ENCODE measurements at places on chromosomes 4 and X.

DNA sequence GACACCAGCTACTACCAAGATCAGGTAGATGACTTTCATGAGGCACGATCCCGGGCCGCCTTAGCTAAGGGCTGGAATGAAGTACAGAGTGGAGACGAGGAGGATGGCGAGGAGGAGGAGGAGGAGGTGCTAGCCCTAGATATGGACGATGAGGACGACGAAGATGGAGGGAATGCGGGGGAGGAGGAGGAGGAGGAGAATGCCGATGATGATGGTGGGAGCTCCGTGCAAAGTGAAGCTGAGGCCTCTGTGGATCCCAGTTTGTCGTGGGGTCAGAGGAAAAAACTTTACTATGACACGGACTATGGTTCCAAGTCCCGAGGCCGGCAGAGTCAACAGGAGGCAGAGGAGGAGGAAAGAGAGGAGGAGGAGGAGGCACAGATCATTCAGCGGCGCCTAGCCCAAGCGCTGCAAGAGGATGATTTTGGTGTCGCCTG, 481 bp downstream of the UTP3 start:
- no peak for DNase-seq

DNA sequence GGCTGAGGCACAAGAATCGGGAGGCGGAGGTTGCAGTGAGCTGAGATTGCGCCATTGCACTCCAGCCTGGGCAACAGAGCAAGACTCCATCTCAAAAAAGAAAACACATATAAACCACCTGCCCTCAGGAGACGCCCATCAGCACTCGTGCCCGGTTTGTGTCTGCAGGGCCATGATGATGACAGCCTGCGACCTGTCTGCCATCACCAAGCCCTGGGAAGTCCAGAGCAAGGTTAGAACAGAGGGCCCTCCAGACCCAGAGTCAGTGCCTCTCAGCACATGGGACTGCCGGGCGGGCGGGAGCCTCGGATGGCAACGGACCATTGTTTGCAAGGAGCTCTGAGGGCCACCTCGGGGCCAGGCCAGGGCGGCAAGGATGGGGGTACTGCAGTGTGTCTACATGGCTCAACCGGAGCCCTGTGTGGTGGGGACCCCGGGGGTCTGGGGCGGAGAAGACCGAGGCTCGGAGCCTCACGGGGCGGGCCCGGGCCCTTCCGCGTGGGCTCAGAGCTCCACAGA, 9.3 kb downstream of the ATP5ME start:
- DNase-seq, result no peak

DNA sequence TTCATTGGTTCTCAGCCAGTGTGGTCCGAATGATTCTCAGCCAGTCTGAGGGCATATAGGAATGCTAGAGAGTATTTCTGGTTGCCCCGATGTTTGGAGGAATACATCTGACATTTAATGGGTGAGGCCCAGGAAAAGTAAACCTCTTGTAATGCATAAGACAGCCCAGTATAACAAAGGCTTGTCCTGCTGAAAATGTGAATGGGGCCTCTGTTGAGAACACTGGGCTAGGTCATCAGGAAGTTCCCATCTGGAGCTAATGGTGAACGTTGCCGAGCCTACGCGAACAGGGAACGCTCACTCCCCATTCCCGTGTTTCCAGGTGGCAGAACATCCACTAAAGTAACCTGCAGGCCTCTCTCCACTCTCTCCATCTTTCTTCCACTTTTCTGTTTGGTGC, 132.0 kb upstream of the CLNK start:
- DNase-seq, result no peak

DNA sequence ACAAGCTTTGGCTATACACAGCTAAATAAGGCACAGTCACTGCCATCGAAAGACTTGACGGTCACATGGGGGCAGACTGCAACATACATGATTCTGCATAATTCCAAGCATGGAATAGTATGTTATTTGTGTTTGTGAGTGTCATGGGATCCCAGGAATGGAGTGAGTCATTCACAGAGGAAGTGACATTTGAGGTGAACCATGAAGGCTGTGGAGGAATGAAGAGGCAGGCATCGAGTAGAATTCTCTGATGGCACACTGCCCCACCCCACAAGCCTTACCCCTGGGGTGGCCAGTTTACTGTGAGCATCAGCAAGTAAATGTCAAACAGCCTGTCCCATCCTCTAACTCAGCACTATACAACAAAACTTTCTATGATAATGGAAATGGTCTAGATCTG, 619.7 kb downstream of the MID1IP1 start:
- no peak for DNase-seq

DNA sequence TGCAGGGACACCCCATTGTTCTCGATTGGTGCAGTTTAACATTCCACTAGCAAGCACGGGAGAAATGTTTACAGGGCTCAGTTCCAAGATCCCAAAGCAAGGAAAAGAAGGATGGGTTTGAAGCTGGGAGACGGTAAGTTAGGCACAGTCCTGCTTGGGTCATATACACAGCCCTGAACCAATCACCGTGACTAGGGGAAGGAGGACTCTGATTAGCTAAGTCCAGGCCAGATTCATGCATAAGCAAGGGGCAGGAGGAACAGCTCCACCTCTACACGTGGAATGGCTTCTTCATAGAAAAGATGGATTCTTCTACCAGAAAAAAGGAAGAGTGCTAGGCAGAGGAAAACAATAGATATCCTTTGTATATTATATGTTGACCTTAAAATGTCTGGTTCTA, 11.0 kb upstream of the EXOC1L start:
- DNase-seq, result no peak

GRCh38 chr4:138756519-138756918, 259.1 kb upstream of the NOCT start:
- no peak for DNase-seq

- no peak for DNase-seq
These were observed 42.9 kb upstream of the DDX60 start for GRCh38 chr4:168361365-168362024.

DNA sequence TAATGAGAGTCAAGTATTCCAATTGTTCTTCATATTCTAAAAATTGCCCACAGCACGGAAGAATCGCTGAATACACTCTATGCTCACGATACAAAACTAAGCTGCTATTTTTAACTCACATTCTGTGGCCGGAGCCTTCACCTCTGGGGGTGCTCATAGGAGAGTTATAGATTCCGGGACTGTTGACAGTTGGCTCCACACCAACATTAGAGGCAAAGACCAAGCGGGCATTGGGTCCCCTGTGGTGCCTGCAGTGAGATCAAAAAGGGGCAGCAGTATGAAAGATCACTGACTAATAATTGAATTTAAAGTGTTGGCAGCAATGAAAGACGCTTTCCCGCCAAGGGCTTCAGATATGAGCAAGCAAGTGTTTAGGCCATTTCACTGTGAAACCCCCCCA, 146.0 kb downstream of the TMEM144 start:
- DNase-seq, result no peak

GRCh38 chr4:181611946-181612600, 631.1 kb upstream of the TENM3 start:
- no peak for DNase-seq

DNA sequence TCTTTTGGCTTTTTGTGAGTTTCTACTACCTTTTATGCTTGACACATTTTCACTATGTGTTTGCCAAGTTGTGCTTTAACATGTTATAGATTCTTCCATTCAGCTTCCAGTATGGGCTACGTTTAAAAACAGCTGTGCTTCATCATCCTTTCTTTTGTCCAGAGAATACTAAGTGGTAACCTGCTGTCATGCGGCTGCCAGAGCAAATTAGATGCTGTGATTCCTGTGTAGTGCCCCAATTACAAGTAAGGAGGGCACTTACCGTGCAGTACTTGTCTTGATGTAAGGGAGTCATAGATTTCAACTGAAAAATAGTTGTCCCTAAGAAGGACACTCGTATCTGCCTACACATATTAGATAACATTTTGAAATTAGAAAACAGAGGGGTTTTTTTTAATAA, 531.8 kb upstream of the GALNTL6 start:
- DNase-seq, result no peak

GRCh38 chrX:49147936-49148335, 14.6 kb upstream of the MAGIX start:
- no peak for DNase-seq

DNA sequence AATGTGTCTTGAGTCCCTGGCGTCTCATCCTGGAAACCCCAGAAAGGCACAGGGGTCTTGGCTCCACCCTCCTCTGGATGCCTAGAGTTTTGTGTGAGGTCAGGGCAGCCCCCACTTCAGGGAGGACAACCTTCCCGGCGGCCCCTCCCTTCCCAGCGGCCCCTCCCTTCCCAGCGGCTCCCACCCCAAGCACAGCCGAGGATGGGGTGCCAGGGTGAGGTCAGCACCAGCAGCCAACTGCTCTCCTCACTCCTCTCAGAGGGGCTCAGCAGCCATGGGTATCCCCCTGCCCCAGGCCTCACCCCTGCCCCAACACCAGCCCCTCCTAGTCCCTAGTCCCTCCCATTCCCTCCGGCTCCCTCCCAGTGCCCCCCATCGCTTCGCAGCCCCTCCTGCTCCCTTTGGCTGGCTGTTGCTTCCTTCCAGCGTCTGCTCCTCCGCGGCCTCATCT, 17.4 kb downstream of the DGKQ start:
- DNase-seq, result no peak

GRCh38 chr4:122331195-122331594, 47.6 kb upstream of the ADAD1 start:
- no peak for DNase-seq

GRCh38 chr4:184662236-184662635, 12.7 kb downstream of the PRIMPOL start:
- no peak for DNase-seq

DNA sequence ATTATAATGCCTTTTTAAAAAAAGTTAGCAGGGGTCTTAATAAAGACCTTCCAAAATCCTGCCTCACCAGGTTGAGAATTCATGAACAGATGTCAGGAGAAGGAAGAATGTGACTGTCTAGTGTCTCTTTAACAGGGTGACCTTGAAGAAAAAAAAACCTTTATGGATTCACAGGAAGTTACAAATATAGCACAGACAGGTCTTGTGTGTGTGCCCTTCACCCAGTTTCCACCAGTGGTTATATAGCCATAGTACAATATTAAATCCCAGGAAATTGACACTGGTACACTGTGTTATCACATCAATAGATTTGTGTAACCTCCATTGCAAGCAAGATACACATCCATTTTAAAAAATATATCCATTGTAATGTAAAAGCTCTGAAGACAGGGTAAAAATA, 43.7 kb downstream of the HADH start:
- DNase-seq, result no peak

GRCh38 chr4:98474408-98474844, 184.0 kb downstream of the TSPAN5 start:
- DNase-seq, result no peak

GRCh38 chr4:145785391-145786008, 105.6 kb downstream of the C4orf51 start:
- no peak for DNase-seq

- DNase-seq, result no peak
These were observed 6.9 kb upstream of the PARM1 start for GRCh38 chr4:74926007-74926406.

GRCh38 chr4:126851391-126851790, 781.4 kb upstream of the INTU start:
- no peak for DNase-seq

- DNase-seq, result no peak
These were observed 51.3 kb upstream of the NPNT start for GRCh38 chr4:105843941-105844340.

GRCh38 chr4:76571274-76571673, 136.2 kb downstream of the SHROOM3 start:
- DNase-seq, result no peak

- DNase-seq, result no peak
These were observed 962.6 kb downstream of the PCDH7 start for GRCh38 chr4:31682796-31683195.

DNA sequence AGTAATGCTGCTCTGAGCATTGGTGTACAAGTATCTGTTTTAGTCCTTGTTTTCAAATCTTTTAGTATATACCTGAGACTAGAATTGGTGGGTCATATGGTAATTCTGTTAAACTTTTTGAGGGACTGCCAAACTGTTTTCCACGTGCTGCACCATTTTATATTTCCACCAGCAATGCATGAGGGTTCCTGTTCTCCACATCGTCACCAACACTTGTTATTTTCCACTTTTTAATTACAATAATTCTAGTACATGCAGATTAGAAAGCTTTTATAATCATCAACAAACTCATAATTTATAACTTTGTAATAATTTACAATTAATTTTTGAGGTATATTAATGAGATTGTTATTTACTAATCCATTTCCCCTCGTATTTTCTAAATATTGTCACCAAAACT, 79.4 kb downstream of the CEP135 start:
- DNase-seq, result no peak

GRCh38 chrX:68183612-68184214, 249.6 kb downstream of the OPHN1 start:
- DNase-seq, result no peak

DNA sequence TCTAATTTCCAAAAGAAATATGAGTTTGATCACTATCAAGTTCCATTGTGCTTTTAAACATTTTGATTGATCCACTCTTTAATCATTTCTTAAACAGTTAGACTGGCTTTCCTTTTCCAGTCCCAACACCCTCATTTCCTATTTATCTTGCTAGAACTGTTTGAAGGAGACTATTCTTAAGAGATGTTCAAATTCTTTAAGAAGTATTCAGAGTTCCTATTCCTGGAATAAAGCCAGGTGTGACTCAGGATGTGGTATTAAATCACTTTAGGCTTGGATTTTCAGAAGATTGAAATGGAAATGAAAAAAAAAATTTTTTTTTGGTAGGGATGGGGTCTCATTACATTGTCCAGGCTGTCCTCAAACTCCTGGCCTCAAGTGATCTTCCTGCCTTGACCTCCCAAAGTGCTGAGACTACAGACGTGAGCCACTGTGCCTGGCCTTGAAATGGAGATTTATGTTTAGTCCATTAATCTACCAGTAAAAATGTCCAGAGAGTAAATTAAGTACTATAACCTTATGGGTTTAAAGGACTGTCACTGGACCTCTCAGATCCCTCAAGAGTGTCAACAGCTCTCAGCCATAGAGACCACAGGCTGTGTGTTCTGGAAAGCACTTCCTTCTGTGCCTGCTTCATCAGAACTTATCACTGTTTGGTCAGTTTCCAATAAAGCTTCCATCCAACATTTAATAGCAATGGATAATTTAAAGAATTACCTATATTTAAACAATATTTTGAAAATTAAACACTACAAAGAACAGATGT, 90.7 kb downstream of the CDS1 start:
- DNase-seq, result no peak

GRCh38 chr4:144808034-144808433, 162.1 kb downstream of the HHIP start:
- no peak for DNase-seq

- no peak for DNase-seq
These were observed 98.2 kb downstream of the HS6ST2 start for GRCh38 chrX:132860200-132860599.

DNA sequence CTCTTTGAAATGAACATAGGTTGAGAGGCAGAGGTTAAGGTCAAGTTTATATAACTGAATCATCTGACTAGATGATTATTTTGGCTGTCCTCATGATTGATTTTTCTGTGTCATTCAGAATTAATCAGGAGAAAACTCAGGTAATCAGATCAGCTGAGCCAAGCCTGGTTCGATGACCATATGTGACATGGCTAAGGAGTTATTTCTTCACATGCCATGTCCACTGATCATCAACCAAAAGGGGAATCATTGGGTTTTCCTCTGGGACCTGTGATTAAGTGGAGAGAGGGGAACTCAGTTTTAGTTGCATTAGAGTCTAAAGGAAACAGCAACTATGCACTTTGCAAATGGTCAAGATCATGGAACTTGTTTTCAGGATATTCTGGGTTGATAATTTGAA, 20.3 kb upstream of the PACRGL start:
- DNase-seq, result no peak
